ENCODE measurements at places on chromosomes 1 and 21. TPM values are rescaled to one million over a fixed set of nuclear protein-coding genes. Genes with fewer than 3 reads are reported as not detected.
A peak's percentile ranks its signal among the peaks of the same experiment; 100 is the strongest.

DNA sequence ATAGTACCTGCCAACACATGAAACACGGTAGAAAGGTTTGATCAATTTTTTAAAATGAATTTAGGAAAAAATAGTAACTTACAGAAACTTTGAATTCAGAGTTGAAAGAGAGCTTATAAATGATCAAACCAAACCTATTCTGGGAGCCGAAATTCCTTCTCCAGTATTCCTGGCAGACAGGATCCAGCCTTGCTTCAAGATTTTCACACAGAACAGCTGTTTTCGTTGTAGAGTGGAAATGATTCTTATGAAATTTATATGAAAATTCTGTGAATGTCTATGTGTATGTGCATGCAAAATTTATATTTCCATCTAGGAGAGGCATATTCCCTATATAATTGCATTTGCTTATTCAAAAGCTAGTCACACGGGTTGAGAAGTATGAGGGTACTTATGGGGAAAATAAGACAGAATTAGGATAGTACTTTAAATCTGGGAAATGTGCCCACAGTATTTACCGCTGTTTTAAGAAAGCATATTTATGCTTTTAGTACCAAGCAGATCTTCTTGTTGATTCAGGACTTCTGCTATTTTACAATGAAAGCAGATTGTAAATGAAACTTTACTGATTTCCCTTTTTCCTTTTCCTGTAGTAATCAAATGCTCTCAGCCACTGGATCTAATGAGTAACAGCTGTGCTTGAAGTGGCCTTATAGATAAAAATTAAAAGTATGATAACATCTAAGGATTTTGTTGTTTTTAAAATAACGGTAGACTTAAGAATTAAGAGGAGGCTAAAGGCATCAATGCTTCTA lies 30.4 kb downstream of the PRRX1 start:
- H3K27ac ChIP-seq, result no peak overlapping the region
- peaks cover 4% of the 10 kb centered on the region for H3K4me1 ChIP-seq
- H3K36me3 ChIP-seq, result no peaks in the 10 kb centered on the region
- H3K4me3 ChIP-seq, result no peak overlapping the region

PDZK1IP1 gene
- 72.6 TPM for total RNA-seq

- no peak for DNase-seq
- H3K27me3 ChIP-seq, result no peaks in the 10 kb centered on the region
- no peak overlapping the region for H3K4me3 ChIP-seq
- H3K27ac ChIP-seq, result no peak overlapping the region
- H3K36me3 ChIP-seq, result no peaks in the 10 kb centered on the region
Observed at GRCh38 chr1:154837672-154838171, 32.4 kb downstream of the KCNN3 start.

DNA sequence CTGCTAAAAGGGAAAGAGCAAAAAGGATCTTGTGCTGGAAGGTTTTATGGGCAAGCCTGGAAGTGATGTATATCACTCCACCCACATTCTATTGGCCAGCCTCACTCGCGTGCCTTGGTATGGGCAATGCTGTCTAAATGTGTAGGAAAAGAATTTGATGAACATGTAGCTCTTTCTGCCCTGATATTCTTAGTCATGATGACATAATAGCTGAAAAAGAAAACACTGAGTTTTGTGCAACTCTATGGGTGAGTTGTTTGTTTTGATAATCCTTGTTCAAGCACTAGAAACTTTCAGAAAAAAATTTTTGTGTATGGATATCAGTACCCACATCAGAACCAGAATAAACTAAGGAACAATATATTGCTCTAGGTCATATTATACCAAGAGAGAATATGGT lies 231.5 kb upstream of the ST6GALNAC5 start:
- H3K27me3 ChIP-seq, result no peaks in the 10 kb centered on the region
- no peak overlapping the region for H3K4me3 ChIP-seq
- no peaks in the 10 kb centered on the region for H3K36me3 ChIP-seq
- DNase-seq, result no peak
- H3K27ac ChIP-seq, result no peak overlapping the region
- no peaks in the 10 kb centered on the region for H3K4me1 ChIP-seq

DNA sequence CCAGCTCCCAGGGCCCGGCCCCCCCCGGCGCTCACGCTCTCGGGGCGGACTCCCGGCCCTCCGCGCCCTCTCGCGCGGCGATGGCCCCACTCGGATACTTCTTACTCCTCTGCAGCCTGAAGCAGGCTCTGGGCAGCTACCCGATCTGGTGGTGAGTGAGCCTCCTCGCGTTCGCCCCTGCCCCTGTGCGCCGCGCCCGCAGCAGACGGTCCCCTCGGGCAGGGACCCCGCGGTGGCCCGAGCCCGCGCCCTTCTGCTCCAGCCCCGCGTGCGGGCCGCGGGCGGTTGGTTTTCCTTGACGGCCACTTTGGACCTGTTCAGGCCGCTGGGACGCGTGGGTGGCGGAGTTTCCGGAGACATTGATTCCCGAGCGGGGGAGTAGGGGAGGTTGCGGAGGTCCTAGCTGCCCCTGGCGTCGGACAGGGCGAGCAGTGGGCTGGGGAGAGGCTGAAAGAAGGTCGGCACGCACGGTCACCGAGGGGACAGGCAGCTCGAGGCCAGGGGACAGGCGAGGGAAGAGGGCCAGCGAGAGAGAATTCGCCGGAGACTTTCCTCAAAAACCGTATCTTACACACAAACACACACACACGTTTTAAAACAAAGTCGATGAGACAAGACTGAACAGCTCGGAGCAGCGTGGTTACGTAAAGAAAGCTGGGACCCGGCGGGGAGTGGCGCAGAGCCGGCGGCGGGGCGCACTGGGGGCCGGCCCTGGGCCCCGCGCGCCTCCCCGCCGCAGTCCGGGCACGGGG lies 427 bp downstream of the WNT3A start:
- H3K36me3 ChIP-seq, result no peaks in the 10 kb centered on the region
- H3K4me1 ChIP-seq, result peaks cover 4% of the 10 kb centered on the region
- DNase-seq, result no peak
- no peak overlapping the region for H3K4me3 ChIP-seq
- peaks cover 21% of the 10 kb centered on the region for H3K27me3 ChIP-seq

GRCh38 chr1:181423301-181423918 lies 59.9 kb upstream of the CACNA1E start:
- H3K36me3 ChIP-seq, result no peaks in the 10 kb centered on the region
- no peaks in the 10 kb centered on the region for H3K4me1 ChIP-seq
- H3K27me3 ChIP-seq, result peaks cover 2% of the 10 kb centered on the region
- DNase-seq, result peak; percentile 45

DNA sequence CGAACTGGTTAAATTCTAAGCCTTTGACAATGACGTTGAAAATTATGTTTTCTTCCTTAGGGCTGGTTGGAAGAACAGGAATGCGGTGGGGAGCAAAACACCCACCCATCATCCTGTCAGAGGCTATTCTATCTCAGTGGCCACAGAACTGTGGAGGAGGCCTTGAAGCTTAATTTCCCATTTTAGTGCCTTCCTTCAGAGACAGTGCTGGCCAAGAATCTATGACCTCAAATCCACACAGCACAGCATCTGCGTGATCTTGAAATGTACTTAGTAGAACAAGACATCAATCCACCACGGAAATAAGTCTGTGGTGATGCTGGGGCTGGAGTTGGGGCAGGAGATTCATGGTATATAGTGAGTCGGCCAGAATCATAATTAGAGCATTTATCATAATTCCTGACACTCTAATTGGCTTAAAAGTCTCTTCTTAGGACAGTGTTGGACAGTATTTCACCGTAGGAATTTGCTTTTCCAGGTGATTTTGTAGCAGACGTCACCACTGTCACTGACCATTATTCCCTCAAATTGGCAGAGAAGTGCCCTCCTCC lies 113.1 kb downstream of the KCNJ6 start:
- H3K4me1 ChIP-seq, result no peaks in the 10 kb centered on the region
- no peak overlapping the region for H3K27ac ChIP-seq
- no peaks in the 10 kb centered on the region for H3K36me3 ChIP-seq
- no peak overlapping the region for H3K4me3 ChIP-seq
- H3K27me3 ChIP-seq, result no peaks in the 10 kb centered on the region
- no peak for DNase-seq

GRCh38 chr1:34781844-34782391 lies 904 bp downstream of the GJB3 start:
- no peaks in the 10 kb centered on the region for H3K36me3 ChIP-seq
- H3K27me3 ChIP-seq, result peaks cover 39% of the 10 kb centered on the region
- peaks cover 6% of the 10 kb centered on the region for H3K4me1 ChIP-seq

MAP3K21 gene
- 11.4 TPM for total RNA-seq

DNA sequence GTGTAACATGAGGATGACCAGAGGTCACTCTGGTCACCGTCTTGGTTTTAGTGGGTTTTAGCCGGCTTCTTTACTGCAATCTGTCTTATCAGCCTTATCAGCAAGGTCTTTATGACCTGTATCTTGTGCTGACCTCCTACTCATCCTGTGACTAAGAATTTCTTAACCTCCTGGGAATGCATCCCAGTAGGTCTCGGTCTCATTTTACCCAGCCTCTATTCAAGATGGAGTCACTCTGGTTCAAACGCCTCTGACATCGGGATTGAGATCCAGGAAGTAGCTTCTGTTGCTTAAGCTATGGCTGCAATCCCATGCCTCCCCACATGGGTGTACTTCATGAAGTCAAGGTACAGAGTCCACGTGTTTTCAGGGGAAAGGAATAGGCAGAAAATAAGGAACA lies 19.9 kb downstream of the FMN2 start:
- H3K4me3 ChIP-seq, result no peak overlapping the region
- no peak overlapping the region for H3K27ac ChIP-seq
- DNase-seq, result no peak
- peaks cover 3% of the 10 kb centered on the region for H3K4me1 ChIP-seq
- no peaks in the 10 kb centered on the region for H3K27me3 ChIP-seq

- H3K4me1 ChIP-seq, result peaks cover 3% of the 10 kb centered on the region
- H3K36me3 ChIP-seq, result no peaks in the 10 kb centered on the region
- H3K4me3 ChIP-seq, result no peak overlapping the region
- H3K27ac ChIP-seq, result no peak overlapping the region
- no peaks in the 10 kb centered on the region for H3K27me3 ChIP-seq
Observed at GRCh38 chr1:160130939-160131338, 15.4 kb downstream of the ATP1A2 start.

GRCh38 chr1:247172996-247173395 lies 1.2 kb upstream of the ZNF124 start:
- H3K4me3 ChIP-seq, result no peak overlapping the region
- DNase-seq, result peak; percentile 39
- no peaks in the 10 kb centered on the region for H3K27me3 ChIP-seq
- no peak overlapping the region for H3K27ac ChIP-seq
- H3K4me1 ChIP-seq, result no peaks in the 10 kb centered on the region

TARS2 gene
- total RNA-seq, result 15.2 TPM

DEPDC1 gene
- total RNA-seq, result 4.1 TPM

L1TD1 gene
- total RNA-seq, result 0.46 TPM

S100A7A gene
- total RNA-seq, result not detected

TNFRSF18 gene
- total RNA-seq, result 2.7 TPM

INTS11 gene
- total RNA-seq, result 89.8 TPM

RGS8 gene
- not detected for total RNA-seq

- H3K4me1 ChIP-seq, result no peaks in the 10 kb centered on the region
- no peak overlapping the region for H3K4me3 ChIP-seq
- DNase-seq, result no peak
- peaks cover 3% of the 10 kb centered on the region for H3K27me3 ChIP-seq
- H3K27ac ChIP-seq, result no peak overlapping the region
Observed at GRCh38 chr1:1144843-1145546, 28.7 kb upstream of the TTLL10 start.

ADCY10 gene
- total RNA-seq, result not detected

BMP8B gene
- total RNA-seq, result 1.0 TPM

C8B gene
- 2.8 TPM for total RNA-seq

- H3K36me3 ChIP-seq, result no peaks in the 10 kb centered on the region
- no peaks in the 10 kb centered on the region for H3K4me1 ChIP-seq
- peaks cover 4% of the 10 kb centered on the region for H3K27me3 ChIP-seq
- H3K4me3 ChIP-seq, result no peak overlapping the region
- H3K27ac ChIP-seq, result no peak overlapping the region
Observed at GRCh38 chr1:115466433-115466832, 128.4 kb upstream of the NGF start.

- no peak overlapping the region for H3K27ac ChIP-seq
- DNase-seq, result no peak
- no peaks in the 10 kb centered on the region for H3K27me3 ChIP-seq
- no peaks in the 10 kb centered on the region for H3K4me1 ChIP-seq
Observed at GRCh38 chr1:46622344-46622743, 5.7 kb upstream of the MOB3C start.

CASQ2 gene
- 3.4 TPM for total RNA-seq

DNA sequence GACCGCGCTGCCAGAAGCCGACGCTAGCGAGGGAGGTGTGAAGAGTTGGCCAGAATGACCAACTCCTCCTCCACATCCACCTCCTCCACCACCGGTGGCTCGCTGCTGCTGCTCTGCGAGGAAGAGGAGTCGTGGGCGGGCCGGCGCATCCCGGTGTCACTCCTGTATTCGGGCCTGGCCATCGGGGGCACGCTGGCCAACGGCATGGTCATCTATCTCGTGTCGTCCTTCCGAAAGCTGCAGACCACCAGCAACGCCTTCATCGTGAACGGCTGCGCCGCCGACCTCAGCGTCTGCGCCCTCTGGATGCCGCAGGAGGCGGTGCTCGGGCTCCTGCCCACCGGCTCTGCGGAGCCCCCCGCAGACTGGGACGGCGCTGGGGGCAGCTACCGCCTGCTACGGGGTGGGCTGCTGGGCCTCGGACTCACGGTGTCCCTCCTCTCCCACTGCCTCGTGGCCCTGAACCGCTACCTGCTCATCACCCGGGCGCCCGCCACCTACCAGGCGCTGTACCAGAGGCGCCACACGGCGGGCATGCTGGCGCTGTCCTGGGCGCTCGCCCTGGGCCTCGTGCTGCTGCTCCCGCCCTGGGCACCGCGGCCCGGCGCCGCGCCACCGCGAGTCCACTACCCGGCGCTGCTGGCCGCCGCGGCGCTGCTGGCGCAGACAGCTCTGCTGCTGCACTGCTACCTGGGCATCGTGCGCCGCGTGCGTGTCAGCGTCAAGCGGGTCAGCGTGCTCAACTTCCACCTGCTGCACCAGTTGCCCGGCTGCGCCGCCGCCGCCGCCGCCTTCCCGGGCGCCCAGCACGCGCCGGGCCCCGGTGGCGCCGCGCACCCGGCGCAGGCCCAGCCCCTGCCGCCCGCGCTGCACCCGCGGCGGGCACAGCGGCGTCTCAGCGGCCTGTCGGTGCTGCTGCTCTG lies 1.2 kb downstream of the GPR88 start:
- peaks cover 12% of the 10 kb centered on the region for H3K4me1 ChIP-seq
- DNase-seq, result peak; percentile 46
- H3K27ac ChIP-seq, result no peak overlapping the region
- H3K27me3 ChIP-seq, result peaks cover 50% of the 10 kb centered on the region
- H3K4me3 ChIP-seq, result peak overlapping the region; percentile 38
